Mucosa of gallbladder (tissue), 1 donor: ENCODE measurements at places on chromosomes 5 and 9. TPM values are rescaled to one million over a fixed set of nuclear protein-coding genes. Genes with fewer than 3 reads are reported as not detected.

The HABP4 gene
- 17.4 TPM for total RNA-seq

The DOLPP1 gene
- 22.3 TPM for total RNA-seq

The RORB gene
- 6.5 TPM for total RNA-seq

The TAF1L gene
- total RNA-seq = 0.03 TPM

The C9orf43 gene
- 0.37 TPM for total RNA-seq

The CCDC183 gene
- 2.3 TPM for total RNA-seq

The NUTM2G gene
- not detected for total RNA-seq

The ARHGEF28 gene
- total RNA-seq = 29.9 TPM

The ARSK gene
- total RNA-seq = 5.9 TPM

The STPG3 gene
- total RNA-seq = not detected

The PCDHA1 gene
- 0.06 TPM for total RNA-seq

The CPLANE1 gene
- total RNA-seq = 20.2 TPM

The TMEM215 gene
- total RNA-seq = not detected

The PSD2 gene
- 0.23 TPM for total RNA-seq
